ENCODE measurements at places on chromosomes 11 and 22.

DNA sequence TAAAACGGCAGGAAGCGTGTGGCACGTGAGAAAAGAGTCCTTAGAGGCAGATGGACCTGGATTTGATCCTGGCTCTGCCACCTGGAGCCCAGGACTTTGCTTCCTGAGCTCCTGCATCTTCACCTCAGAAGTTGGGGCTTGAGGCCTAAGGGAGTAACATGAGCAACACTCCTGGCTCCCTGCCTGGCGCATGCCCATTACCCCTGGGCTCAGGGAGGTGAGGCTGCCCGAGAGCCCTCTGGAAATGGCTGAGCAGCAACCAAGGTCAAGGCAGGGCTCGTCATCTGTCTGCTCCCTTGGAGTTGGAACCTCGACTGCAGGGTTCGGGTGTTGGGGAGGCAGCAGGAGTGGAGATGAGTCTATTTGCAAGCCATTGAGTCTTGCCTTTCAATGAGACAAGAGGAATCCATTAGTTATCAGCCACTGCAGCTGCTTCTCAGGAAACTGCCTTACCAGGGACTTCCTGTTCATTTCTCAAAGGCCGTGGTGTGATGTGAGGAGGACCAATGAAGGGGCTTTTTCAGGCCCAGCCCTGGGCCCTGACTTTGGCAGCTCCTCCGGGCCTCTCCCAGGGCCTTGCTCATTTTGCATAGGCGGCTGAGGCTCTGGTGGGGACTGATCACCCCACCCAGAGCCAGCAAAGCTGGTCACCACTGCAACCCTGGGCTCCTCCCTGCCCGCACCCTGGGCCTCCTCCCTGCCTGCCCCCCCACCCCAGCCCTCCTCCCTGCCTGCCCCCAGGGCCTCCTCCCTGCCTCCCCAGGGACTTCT is 6.4 kb downstream of the FADS2 start:
- peak; percentile 81 for DNase-seq

GRCh38 chr11:128741916-128742315 is 48.0 kb downstream of the FLI1 start:
- no peak for DNase-seq

- DNase-seq, result no peak
Measured at GRCh38 chr11:26622181-26622580, 50.1 kb upstream of the MUC15 start.

- DNase-seq, result peak; percentile 52
Measured at GRCh38 chr11:105265845-105266244, 126.3 kb upstream of the CARD18 start.

DNA sequence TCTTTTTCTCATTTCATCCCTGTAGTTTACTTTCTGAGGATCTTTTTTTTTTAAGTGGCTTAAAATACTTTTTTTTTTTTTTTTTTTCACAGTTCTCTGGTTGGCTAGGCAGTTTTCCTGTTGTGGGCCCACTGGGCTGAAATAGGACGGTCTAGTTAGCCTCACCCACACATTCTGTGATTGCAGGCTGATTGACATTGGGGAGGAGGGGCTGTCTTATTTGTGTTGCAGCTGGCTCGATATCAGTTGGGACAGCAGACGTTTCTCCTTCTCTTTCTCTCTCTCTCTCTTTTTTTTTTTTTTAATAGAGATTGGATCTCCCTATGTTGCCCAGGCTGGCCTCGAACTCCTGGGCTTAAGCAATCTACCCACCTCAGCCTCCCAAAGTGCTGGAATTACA is 6.9 kb downstream of the BCR start:
- DNase-seq, result peak; percentile 41

All from iris pigment epithelial cell (primary cell).